ENCODE measurements at places on chromosomes 6 and 20.

DNA sequence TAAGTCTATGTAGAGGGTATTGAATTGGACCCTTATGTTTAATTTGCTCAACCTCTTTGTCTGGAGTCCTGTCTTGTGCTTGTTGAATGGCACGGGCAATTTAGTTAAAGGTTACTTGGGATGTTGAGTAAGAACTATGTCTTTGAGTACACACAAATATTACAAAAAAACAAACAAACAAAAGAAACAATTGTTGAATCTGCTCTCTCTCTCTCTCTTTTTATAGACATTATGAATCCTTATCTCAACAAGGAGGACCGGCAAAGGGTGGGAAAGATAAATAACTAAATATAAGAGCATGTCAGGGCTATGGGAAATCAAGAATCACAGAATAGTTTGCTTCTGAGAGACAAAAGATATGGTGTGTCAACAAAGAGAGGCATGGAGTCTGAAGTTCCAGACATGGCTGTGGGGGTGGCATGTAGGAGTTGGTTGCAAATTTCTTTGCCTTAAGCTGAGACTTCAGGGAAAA is 608.6 kb downstream of the UTRN start:
- no peak for DNase-seq

GRCh38 chr6:22024973-22025467 is 271.8 kb downstream of the PRL start:
- DNase-seq, result no peak

GRCh38 chr6:30206152-30206551 is 7.1 kb downstream of the TRIM26 start:
- no peak for DNase-seq

DNA sequence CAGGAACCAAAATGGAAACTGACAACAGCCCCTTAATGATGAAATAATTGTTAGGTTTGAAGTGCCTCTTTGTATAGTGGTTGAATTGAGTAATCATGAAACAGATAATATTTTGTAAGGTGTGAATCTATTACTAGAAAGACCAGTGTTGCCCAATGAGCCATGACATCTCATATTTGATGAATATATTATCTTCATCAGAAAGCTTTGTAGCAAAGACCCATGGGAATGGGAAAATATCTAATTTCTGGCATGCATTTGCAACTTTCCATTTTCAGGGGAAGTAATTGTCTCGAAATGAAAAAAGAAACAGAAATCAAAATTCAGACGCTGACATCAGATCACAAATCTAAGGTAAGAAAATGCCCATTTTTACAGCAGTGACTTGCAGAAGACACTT is 57.3 kb upstream of the LAMP5 start:
- DNase-seq, result no peak

GRCh38 chr20:19952392-19952791 is 64.8 kb upstream of the NAA20 start:
- DNase-seq, result no peak

Data from NCI-H460 (cell line).